SK-N-DZ (cell line): ENCODE measurements at places on chromosomes 16 and 17.
A peak's percentile ranks its signal among the peaks of the same experiment; 100 is the strongest.

DNA sequence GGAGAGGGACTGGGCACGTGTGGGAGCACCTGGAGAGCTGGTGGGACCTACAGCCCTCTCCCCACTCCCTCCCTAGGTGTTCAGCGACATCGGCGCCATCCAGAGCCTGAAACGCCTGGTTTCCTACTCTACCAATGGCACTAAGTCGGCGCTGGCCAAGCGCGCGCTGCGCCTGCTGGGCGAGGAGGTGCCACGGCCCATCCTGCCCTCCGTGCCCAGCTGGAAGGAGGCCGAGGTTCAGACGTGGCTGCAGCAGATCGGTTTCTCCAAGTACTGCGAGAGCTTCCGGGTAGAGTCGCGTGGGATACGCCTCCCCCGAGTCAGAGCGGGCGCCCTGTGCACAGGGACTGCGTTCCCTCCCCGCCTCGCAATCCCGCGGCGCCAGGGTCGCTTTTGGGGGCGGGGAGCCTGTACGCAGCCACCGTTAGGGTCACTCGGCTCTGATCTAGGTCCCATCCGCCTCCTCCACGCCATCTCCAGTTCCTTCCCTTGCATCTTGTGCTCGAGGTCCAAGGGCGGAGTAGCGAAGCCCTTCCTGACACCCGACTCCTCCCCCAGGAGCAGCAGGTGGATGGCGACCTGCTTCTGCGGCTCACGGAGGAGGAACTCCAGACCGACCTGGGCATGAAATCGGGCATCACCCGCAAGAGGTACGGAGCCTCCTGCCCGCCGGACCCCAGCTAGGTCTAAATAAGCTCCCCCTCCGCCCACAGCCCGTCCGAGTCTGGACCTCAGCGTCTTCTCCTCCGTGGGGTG is 13.0 kb downstream of the SARM1 start:
- DNase-seq: no peak

- DNase-seq: no peak
Measured at GRCh38 chr17:33657181-33657580, 364.1 kb upstream of the ASIC2 start.

GRCh38 chr17:68514831-68515635 is 2.8 kb downstream of the PRKAR1A start:
- no peak for DNase-seq

GRCh38 chr17:27384726-27385125 is 71.5 kb upstream of the KSR1 start:
- no peak for DNase-seq

DNA sequence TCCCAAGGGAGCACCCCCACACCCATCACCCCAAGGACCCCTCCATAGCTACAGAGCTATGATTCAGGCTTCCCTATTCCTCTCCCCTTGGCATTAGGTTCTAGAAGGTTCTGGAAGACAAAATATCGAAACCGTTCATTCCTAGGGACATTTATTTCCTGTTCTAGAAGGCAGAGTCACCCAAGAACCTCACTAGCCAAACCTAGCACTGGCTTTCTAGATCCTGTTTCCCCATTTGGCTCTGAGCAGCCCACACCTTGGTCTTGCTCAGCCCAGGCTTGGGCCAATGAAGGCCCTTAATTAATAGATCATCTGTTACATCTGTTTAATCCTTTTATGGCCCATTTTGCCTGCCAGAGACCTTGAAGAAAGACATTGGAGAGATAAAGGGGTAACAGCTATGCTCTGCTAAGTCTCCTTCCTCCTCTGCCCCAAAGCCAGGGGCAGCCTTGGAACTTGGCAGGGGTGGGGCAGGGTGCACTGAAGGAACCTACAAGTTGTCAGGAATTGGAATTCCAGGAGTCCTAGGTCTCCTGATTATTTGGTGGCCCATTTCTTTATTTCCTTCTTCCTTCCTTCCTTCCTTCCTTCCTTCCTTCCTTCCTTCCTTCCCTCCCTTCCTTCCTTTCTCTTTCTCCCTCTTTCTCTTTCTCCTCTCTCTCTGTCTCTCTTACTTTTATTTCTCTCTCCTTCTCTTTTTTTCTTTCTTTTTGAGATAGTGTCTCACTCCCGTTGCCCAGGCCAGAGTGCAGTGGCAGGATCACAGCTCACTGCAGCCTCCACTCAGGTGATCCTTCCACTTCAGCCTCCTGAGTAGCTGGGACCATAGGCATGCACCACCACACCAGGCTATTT is 8.7 kb upstream of the FZD2 start:
- no peak for DNase-seq

DNA sequence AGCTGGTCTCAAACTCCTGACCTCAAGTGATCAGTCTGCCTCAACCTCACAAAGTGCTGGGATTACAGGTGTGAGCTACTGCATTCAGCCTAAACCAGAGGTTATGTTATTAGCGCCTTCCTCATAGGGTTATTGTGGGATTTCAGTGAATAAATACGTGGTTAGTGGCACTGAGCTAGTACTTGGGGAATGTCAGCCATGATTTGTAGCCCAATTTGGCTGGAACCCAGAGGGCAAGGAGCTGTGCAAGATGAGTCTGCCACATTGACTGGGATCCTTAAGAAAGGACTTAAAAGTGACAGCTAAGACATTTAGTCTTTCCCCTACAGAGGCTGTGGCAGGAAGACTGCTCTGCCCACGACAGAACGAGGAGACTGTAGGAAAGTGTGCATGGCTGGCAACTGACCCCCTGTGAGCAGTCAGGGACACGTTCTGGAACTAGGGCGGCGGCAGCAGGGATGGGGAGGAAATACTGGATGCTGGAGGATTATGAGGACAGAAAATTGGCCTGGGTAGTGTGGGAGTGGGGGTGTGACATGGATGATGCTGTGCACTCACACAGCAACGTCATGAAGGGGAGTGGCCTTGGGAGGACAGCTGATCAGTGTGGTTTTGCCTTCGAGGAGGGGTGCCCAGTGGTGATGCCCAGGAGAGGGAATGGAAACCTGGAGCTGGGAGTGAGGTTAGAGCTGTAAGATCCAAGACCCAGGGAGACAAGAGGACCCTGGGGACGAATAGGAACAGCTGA is 14.6 kb downstream of the ATP5PD start:
- DNase-seq: peak; percentile 85

DNA sequence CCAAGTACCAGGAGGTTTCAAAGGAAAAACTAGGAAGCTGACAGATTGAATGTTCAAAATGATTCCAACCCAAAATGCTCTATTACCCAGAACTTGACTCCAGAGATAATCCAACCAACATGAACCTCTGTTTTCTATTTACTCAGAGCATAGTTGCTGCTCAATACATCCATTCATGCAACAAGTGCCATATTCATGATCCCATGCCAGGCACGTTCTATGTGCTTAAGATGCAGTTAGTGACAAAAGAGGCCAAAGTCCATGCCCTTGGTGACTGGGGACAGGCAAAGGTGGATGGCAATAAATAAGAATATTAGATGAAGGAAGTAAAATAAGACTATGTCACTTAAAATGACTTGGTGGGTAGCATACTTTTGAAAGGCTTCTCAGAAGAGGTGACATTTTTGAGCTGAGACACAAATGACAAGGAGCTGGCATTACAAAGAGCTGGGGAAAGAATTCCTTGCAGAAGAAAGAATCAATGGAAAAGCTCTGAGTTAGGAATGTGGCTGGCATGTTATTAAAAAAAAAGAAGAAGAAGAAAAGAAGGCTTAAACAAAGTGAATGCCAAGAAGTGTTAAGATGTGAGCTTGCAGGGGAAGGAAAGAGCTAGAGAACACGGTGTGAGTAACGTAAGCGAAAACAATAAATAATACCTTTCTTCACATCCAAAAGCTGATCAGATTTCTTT is 34.5 kb downstream of the TOX3 start:
- DNase-seq: no peak

GRCh38 chr17:73379826-73380225 is 68.0 kb upstream of the CDC42EP4 start:
- no peak for DNase-seq

DNA sequence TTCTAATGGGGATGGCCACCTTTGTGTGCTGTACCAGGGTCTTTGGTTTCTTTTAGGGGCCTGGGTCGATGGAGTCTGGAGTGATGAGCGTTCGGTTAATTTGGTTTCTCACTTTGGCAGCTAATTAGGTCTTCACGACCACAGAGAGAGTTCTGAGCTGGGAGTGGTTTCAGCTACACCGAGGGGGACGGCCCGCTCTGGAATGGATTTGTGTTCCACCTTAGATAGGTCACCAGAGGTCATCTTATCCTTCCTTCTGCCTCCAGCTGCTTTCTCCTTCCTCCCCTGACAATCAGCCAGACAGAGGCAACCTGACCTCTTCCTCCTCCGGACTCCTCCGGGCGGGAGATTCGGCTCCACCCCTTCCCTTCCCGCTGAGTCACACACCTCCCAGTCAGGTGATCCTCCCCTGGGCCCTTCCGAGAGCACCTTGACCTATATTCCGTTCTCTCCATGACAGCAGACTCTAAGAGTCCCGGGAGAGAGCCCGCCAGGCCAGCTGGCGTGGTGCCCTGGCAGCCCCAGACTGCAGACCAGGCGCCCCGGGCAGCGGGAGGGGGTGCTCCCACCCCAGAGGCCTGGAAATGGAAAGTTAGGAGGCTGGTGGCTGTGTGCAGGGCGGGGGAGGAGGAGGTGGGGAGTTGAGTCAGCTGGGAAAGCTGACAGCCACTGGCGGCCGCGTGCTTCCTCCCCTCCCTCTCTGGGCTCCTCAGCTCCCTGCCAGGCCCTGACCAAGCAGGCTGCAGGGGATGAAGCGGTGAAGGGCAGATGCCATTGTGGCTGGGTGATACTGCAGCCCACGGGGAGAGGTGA is 44.7 kb downstream of the CHD9 start:
- peak; percentile 89 for DNase-seq

DNA sequence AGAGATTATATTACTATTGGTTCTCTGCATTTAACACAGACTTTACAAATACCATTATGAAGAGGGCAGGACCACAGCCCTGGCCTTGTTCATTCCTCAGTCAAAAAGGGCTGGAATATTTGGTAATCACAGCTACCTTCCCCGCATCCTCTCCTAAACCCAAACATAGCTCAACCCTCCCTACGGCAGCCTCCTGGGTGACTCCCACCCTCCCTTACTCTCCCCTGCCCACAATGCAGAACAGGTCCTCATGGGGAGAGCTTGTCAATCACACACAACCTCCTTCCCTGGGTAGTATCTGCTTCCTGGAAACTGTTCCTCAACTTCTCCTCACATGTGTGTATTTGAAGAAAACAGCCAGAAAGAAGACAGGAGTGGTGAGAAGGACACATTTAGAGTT is 224.2 kb downstream of the C16orf78 start:
- no peak for DNase-seq

GRCh38 chr16:53849585-53849984 is 145.6 kb downstream of the FTO start:
- DNase-seq: no peak

DNA sequence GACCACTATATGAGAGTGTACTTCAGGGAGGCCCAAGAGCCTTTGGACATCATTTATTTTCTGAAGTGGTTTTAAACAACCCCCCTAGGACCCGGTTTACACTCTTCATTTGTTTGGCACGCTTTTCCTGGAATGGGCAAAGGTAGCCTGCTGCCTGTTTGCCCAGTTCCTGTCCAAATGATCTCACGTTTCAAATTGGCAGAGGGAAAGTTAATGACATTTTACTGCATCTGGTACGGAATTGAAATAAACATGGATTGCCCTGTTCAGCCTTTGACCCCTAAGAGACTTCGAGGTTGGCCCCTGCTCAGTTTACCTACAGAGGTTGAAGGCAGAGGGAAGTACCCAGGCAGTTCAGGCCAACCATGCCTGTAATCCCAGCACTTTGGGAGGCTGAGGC is 5.8 kb upstream of the RPRML start:
- DNase-seq: no peak

DNA sequence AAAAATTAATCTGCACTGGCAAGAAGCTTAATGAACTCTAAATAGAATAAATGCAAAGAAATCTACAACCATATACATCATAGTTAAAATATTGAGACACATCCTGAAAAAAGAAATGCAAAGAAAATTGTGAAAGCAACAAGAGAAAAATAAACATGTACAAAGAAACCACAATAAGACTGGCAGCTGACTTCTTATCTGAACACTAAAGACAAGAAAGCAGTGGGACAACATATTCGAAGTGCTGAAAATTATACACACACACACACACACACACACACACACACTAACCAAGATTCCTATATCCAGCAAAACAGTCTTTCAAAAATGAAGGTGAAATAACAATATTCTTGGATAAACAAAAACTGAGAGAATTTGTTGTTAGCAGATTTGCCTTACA is 366.5 kb upstream of the C16orf82 start:
- no peak for DNase-seq

GRCh38 chr17:82320956-82321927 is 3.8 kb upstream of the CD7 start:
- no peak for DNase-seq

GRCh38 chr17:45170931-45171337 is 9.3 kb downstream of the HEXIM2 start:
- DNase-seq: no peak

DNA sequence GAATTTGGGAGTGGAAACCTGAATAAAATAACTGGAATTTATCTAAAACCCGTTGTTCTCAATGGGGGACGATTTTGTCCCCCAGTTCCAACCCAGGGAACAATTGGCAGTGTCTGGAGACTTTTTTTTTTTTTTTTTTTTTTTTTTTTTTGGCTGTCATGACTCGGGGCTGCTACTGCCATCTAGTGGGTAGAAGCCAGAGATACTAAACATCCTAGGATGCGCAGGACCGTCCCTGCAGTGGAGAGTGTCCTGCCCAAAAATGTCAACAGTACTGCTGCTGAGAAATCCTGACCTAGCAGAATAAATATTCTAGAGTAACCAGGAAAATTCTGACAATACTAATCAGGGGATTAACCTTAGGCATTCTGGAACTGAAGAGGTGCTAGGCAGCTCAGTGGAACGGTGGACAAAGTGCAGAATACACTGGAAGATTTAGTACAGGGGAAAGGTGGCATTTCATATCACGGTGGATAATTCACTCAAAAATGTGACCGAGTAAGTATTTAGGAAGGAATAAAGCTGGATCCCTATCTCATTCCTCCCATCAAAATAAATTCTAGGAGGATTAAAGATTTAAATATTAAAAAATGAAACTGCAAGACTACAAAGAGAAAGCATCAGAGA is 107.6 kb downstream of the SPECC1 start:
- peak; percentile 66 for DNase-seq

- no peak for DNase-seq
Measured at GRCh38 chr17:5077781-5078105, 524 bp upstream of the ZFP3 start.
